ENCODE measurements at places on chromosomes 2 and 18.

GRCh38 chr2:66017763-66018162 is 417.2 kb upstream of the MEIS1 start:
- DNase-seq, result no peak

DNA sequence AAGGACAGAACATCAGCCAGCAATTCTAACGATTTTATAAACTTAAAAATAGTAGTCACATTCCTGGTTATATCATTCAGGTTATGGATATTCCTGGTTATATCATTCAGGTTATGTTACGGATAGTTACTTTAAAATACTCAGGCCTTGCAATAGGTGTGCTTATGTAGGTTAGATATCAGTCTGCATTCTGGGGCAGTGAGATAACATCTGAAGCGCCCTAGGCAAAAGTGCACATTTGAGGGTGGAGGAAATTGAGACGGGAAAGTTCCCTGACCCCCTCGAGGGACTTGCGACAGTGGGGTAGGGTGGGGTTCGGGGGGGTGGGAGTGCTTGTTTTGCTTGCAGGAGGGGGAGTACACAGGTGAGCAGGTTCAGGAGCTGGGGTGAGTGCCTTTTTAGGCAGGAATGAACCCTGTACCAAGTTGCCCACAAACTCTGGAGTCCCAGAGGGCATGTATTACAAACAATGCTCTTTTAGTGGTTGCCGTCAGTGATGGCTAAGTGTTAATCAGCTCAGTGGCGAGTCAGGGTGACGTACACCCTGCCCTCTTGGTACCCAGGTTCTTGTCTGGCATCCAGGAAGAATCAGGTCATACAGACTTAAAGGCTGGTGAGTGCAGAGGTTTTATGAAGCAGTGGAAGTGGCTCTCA is 31.8 kb downstream of the CREG2 start:
- DNase-seq, result no peak

DNA sequence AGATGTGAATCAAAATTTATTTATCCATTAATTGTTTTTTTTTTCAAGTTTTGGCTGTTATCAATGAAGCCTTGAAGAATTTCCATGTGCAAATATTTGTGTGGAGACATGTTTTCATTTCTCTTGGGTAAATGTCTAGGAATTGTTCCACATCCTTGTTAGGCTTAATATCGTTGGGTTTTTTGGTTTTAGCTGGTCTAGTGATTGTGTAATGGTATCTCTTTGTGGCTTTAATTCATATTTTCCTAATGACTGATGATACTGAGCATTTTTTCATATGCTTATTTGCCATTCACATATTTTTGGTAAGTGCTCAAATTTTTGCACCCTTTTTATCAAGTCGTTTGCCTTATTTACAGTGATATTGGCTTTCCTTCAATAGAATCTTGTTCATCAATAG is 250.3 kb upstream of the EPHA4 start:
- no peak for DNase-seq

GRCh38 chr2:109382951-109383350 is 230.8 kb downstream of the SEPTIN10 start:
- DNase-seq, result no peak

- no peak for DNase-seq
These were observed 123.2 kb downstream of the DYSF start for GRCh38 chr2:71576541-71576940.

DNA sequence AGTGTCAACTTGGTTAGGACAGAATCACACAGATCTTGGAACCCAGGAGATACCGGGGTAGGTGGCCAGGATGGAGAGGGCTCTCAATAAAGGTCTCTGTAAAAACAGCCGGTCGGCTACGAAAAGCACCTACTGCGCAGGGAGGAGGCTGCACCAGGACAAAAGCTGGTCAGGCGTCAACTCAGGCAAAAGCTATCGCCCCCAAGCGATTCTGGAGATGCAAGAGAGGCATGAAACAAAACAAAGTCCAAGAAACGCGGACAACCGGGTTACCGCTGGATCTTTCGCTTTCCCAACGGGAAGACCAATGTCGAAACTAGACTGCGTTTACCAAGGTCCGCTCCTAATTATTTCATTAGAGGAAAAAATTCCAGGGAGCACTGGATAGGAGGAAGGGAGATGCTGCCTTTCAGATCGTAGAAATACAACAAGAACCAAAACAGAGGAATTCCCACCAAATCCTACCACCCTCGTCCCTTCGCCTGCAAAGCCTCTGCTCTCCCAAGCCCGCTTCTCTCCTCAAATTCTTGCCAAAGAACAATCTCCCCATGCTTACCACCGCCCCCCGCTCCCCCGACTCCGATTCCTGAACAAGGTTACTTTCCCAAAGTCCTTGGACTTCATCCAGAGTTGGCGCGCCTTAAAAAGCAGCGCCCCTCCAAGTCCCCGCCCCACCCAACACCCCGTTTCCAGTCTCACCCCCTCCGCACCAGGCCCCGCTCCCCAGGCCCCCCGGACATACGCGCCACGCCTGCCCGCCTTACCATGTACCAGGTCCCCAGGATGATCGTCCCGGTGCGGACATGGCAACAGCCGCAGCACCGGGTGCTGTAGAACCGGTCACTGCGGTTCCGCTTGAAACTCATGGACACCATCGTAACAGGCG is 539 bp downstream of the LAPTM4A start:
- peak; percentile 39 for DNase-seq

DNA sequence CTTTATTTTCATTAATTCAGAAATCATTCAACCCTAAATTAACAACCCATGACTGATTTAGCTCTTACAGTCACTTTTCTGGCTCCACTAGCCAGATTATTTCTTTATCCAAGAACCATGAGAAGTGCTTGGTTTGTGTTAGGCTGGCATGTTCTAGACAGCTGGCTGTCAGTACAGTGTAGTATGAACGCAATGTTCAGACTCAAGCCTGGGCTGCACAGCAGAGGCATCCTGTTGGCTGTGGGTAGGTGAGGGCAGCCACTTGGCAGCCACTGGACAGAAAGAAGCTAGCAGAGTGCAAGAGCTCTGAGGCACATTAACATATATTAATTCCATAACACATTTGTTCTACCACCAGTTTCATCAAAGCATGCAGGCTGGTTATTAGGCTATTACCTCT is 522.9 kb upstream of the FSHR start:
- no peak for DNase-seq

GRCh38 chr2:239178484-239178883 is 222.3 kb downstream of the HDAC4 start:
- peak; percentile 19 for DNase-seq

DNA sequence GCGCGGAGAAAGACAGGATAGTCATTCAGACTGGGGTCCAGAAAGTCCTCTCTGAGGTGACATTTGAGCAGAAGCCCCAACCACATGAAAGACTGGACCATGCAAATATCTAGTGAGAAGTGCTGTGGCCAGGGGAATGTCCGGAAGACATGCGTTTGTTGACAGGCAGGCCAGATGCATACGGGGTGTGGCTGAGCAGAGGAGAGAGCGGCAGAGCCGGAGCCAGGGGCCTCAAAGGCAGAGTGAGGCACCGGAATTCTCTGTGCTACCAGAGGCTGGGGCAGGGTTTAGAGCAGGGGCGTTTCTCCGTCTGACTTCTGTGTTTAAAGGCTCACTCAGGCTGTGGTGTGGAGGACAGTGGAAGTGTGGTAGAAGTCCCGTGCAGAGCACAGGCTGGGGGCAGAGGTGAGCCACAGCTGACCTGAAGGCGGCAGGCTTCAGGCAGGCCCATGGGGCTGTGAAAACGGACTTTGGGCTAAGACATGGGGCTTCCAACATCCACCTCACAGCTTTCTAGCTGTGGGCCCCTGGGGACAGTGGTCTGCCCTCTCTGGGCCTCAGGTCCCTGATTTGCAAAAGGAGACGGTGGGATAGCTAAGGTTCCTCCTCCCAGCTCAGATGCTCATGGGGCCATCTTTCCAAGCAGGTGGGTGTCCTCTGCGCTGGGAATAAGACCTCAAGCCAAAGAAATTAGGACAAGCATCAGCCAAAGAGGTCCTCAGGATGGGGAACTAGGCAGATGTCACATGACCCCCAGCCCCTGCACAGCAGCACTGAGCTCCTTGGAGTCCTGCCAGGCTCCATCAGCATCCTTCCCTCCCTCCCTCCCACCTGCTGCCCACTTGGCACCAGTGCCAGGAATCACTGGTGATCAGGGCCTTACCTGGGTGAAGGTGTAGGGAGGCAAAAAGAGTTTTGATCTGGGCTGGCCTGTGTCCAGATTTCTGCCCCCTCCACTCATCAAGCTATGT is 11.2 kb downstream of the RUFY4 start:
- DNase-seq, result no peak

DNA sequence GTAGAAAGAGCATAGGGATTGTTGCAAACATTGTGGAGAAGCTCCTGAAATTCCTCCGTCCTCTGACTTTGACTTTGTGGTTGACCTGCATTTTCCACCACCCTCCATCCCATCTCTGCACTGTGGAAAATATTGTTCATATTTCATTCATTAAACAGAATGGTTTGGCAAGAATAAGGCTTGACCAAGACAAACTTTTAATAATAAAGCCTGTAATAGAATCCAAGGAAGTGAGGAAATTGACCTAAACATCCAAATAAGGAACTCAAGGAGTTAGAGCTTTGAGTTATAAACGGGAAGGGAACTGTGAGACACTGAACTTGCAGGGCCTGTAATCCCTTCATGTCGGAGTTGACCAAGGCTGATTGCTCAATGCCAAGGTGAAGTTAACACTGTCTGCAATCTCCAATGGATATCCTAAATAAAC is 115.2 kb downstream of the GFPT1 start:
- no peak for DNase-seq

GRCh38 chr2:238929242-238930081 is 81.6 kb downstream of the TWIST2 start:
- DNase-seq, result no peak

GRCh38 chr18:49155410-49155809 is 204.6 kb upstream of the SMAD7 start:
- no peak for DNase-seq

GRCh38 chr18:365651-366050 is 97.8 kb upstream of the THOC1 start:
- no peak for DNase-seq

GRCh38 chr18:26470011-26470637 is 78.2 kb downstream of the KCTD1 start:
- DNase-seq, result no peak

GRCh38 chr2:194686569-194686968 is 970.5 kb upstream of the SLC39A10 start:
- no peak for DNase-seq

- DNase-seq, result no peak
These were observed 59.8 kb downstream of the SNTG2 start for GRCh38 chr2:1010415-1010930.

- no peak for DNase-seq
These were observed 238.9 kb upstream of the ID2 start for GRCh38 chr2:8442833-8443486.

DNA sequence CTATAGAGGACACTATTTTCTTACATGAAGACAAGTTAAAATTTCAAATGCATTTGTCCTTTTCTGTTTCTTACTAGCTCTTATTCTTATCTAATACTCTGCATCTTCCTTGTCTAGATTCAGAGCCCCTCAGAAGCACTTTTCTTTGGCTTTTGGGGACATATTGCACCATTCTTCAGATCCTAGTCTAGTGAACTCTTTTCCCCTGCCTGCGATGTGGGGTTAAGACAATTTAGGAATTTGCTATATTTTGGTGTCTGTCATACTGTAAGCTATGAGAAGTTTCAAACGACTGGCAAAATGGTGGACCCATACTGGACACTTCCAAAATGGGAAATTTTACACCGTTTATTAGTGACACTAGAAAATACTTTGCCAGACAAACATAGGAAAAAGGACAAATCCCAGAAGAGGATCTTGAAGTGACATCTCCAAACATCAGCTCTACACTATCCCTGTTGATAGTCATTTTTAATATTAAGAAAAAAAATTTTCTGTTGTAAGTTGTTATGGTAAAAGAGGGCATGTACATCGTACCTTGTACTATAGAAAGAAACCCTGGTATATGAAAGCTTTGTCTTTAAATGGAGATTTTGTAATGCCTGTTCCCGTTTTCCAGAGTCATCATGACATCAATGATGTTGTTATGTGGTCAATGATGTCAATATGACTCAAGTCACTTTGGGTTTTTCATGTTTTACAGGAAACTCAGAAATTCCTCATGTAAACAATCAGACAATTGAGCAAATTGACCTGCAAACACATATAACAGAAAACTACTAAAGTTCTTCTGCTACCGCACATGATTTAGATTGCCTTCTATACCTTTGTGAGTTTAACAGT is 4.4 kb upstream of the KYNU start:
- DNase-seq, result no peak

GRCh38 chr2:183935005-183935404 is 663.3 kb upstream of the ZNF804A start:
- no peak for DNase-seq

DNA sequence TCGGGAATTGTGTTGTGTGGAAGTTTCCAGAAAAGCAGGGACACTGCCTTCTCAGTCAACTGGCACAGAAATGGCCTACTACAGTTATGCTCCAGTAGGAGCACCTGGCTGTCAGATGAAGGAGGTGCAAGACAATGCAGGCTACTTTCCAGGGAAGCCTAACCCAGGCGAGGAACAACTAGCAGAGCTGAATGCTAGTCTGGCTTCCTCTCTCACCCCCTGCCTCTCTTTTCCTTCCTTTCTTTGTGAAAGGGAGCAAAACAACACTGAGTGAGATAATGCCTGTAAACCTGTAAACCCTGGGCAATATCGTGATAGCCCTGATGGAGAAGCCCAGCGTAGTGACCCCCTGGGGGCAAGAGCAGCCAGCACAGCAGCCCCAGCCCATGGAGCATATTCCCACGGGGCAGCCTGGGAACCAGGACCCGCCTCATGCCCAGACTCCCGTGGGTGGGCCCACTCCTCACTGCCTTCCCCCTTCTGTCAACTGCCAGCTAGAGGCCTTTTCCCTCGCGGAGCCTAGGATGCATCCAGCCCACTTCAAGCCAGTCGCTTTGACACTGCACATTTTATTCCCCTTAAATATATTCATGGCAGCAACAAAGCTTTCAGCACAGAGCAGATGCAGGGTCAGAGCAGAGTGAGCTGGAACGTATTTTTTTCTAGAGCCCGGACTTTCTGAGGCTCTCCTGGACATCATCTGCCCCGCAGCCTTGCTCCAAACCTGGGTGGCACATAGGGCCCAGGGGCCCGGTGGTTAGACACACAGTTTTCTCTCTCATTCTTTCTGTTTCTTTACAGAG is 77.0 kb downstream of the PDCL3 start:
- no peak for DNase-seq

DNA sequence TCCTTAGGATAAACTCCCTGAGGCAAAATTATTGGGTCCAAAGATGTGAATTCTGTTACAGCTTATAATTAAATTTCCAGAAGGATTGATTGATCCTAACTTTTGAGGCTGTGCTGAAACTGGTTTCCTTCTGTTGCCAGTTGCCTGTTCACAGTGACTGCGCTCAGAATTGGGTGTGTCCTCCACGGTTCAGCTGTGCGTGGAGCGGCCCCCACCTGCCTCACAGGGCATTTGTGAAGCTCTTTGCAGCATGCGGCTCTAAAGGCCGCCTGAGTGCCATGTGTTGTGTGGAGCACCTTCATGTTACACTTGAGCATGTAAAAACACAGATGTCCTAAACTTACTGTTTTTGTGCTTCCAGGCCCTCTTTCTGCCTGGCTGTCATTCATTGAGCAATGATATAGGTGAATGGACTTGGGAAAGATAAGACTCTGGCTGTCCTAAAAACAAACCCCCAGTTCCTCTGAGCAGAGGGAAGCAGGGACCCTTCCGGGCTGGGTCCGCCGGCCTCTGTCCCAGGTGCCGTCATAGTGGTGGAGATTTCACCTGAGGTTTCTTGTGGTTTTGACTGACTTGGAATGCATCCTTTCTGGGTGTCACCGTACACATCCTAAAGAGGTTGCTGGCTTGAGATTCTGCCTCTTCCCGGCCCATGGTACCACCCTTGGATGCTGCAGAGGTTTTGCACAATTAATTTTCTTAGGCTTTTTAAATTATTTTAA is 173.6 kb downstream of the LDLRAD4 start:
- no peak for DNase-seq

Data from activated CD4-positive, CD25-positive, alpha-beta regulatory T cell treated with anti-CD3 and anti-CD28 coated beads, Interleukin-2, amount 50 U/mL, for 72 hours (primary cell).